ENCODE measurements at places on chromosomes 1 and 21. TPM values are rescaled to one million over a fixed set of nuclear protein-coding genes. Genes with fewer than 3 reads are reported as not detected.

- no peaks in the 10 kb centered on the region for H3K27me3 ChIP-seq
- H3K27ac ChIP-seq, result peak overlapping the region; percentile 77
- no peaks in the 10 kb centered on the region for H3K36me3 ChIP-seq
- peaks cover 99% of the 10 kb centered on the region for H3K4me1 ChIP-seq
- peak overlapping the region; percentile 0 for H3K4me3 ChIP-seq
- DNase-seq, result peak; percentile 63
Observed at GRCh38 chr1:23528250-23528978, 2.6 kb downstream of the E2F2 start.

- no peak overlapping the region for H3K27ac ChIP-seq
- DNase-seq, result no peak
- no peaks in the 10 kb centered on the region for H3K36me3 ChIP-seq
- H3K27me3 ChIP-seq, result no peaks in the 10 kb centered on the region
- no peaks in the 10 kb centered on the region for H3K4me1 ChIP-seq
- H3K4me3 ChIP-seq, result no peak overlapping the region
Observed at GRCh38 chr1:43307458-43308158, 6.8 kb downstream of the TIE1 start.

DNA sequence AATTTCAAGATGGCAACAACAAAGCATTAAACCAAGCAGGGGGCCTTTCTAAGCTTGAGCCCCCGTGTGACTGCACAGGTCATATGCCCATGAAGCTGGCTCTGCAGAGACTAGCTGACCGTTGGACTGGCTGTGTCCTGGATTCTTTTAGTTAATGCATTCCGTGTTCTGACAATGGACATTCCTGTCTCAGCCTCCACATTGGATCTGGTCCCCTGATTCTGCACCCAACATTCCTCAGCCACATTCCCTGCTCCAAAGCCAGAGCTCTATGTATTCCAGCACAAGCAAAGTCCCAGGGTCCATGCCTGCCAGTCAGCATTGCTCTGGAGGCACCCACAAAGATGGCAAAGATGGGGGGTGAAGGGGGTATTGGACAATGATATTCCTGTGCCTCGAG, 5.1 kb upstream of the NAV1 start:
- H3K36me3 ChIP-seq, result no peaks in the 10 kb centered on the region
- H3K4me3 ChIP-seq, result no peak overlapping the region
- no peak overlapping the region for H3K27ac ChIP-seq
- no peaks in the 10 kb centered on the region for H3K27me3 ChIP-seq

DNA sequence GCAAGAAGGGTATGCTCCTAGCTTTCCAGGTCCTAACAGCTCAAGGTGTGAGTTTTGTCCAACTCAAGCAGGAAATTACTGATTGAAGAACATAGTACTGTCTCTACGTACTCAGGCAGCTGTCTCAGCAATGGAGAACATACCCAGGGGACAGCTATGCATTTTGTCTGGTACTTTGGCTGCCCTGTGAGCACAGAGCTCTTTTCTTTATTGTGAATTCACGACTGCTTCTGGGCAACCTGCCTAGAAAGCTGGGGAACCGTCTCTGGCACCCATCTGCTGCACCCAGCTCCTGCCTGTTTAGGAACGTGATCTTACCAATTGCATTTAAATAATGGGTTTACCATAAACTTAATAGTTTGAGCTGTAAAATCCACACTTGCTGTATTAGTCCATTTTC, 258.1 kb downstream of the HHAT start:
- H3K27me3 ChIP-seq, result no peaks in the 10 kb centered on the region
- no peak overlapping the region for H3K27ac ChIP-seq
- no peaks in the 10 kb centered on the region for H3K4me1 ChIP-seq

GRCh38 chr1:116449578-116449977, 76.5 kb downstream of the ATP1A1 start:
- no peak overlapping the region for H3K4me3 ChIP-seq
- DNase-seq, result no peak
- H3K36me3 ChIP-seq, result no peaks in the 10 kb centered on the region

DNA sequence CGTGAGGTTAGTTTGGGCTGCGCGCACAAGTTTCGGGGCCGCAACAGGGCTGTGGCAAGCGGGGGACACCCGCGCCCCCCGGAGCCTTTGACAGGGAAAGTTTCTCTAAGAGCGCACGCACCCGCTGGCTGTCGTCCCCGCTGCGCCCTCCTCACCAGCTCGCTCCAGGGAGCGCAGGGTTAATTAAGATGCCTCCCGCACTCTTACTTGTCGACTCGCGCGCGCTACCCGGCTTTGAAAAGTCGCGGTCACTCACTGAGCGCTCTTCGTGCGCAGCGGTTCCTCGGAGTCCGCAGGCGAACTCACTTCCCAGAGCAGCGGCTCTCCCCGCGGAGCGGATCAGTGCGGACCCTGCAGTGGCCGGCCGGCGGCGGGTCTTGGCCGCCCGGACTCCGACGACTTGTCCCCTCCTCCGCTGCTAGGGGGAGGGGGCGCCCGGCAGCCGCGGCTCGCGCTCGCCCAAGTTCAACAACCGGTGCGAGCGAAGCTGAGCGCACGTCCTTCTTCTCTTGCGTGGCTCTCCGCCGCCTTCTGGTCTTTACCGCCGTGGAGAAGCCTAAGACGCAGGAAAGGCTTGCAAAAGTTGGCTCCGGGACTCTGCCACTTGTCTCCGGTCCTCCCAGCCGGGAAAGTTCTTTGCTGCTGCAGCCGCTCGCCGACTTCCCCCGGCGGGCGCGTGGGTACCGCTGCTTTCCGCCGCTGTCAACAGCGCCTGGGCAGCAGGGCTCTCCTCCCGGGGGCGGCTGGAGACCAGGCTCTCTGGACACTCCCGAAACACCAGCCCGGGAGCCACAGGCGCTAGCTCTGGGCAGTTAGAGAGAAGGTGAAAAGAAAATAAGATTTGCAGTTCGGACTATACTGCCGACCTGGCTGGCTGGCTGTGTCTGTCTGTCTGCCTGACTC, 506 bp downstream of the JUN start:
- DNase-seq, result peak; percentile 22
- no peaks in the 10 kb centered on the region for H3K36me3 ChIP-seq
- peak overlapping the region; percentile 100 for H3K27ac ChIP-seq
- H3K4me3 ChIP-seq, result peak overlapping the region; percentile 95

DNA sequence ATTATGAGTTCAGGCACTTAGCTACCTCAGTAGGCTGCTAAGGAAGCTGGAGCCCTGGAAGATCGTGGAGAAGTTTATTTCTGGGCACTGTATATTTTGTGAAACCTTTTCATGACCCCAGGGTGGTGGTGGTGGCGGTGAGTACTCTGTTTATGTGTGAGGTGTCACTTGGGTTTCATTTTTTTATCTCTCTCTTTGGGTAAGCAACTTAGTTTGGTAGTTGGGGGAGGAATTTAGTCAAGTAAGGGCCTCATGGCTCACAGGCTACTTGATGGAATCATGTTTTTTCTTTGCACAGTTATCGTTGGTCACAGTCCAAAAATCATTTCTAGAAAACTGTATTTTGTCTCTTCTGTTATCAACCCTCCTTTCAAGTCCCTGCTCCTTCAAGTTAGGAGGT, 33.9 kb downstream of the C1orf141 start:
- H3K27me3 ChIP-seq, result no peaks in the 10 kb centered on the region
- H3K36me3 ChIP-seq, result no peaks in the 10 kb centered on the region
- DNase-seq, result no peak
- H3K4me1 ChIP-seq, result no peaks in the 10 kb centered on the region

The ST6GALNAC5 gene
- not detected for total RNA-seq

The LHX4 gene
- 0.03 TPM for total RNA-seq

GRCh38 chr1:54010415-54011117, 7.4 kb downstream of the LDLRAD1 start:
- H3K27me3 ChIP-seq, result no peaks in the 10 kb centered on the region
- no peak overlapping the region for H3K27ac ChIP-seq
- no peak for DNase-seq
- H3K4me3 ChIP-seq, result no peak overlapping the region
- H3K4me1 ChIP-seq, result no peaks in the 10 kb centered on the region
- no peaks in the 10 kb centered on the region for H3K36me3 ChIP-seq

Measured in T-cell (primary cell).